Hindlimb muscle (tissue), 1 donor: ENCODE measurements at places on chromosomes 2 and 18. TPM values are rescaled to one million over a fixed set of nuclear protein-coding genes. Genes with fewer than 3 reads are reported as not detected.

DNA sequence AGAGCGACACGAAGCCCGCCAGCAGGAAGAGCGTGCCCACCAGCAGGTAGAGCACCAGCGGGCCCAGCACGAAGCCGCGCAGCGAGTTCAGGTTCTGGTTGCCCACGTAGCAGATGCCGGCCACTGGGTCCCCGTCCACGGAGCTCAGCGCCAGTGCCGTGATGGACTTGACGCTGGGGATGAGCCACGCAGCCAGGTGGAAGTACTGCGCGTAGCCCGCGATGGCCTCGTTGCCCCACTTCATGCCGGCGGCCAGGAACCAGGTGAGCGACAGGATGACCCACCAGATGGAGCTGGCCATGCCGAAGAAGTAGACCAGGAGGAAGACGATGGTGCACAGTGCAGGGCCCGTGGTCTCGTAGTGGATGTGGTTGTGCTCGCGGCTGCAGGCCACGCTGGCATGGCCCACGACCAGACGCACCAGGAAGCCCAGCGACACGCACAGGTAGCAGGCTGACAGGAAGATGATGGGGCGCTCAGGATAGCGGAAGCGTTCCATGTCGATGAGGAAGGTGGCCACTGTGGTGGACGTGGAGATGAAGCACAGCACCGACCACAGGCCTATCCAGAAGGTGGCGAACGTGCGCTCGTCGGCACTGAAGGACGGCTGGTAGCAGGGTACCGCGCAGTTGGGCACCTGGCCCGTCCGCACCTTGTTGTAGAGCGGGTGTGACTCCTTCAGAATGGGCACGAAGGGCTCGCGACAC is 2.1 kb downstream of the FZD5 start:
- DNase-seq = no peak

DNA sequence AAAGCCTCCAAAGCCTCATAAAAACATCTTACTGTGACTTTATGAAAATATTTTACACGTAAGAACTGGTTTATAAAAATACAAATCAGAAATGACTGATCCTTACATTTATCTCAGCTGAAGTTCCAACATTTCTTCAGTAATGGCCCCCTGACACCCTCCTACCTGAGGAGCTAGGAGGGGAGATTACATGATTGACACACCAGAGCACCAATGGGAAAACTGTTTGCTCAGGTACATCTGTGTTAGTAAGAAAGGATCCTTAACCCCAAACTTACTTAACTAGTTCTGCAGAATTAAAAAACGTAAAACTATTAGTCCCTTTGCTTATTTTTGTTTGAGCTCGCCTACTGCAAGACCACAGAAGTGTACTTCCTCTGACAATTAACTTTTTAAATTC is 27.0 kb downstream of the ENOSF1 start:
- no peak for DNase-seq

- no peak for DNase-seq
These were observed 28.8 kb downstream of the CAVIN2 start for GRCh38 chr2:191818133-191818532.

The RSAD2 gene
- 4.1 TPM for polyA plus RNA-seq

DNA sequence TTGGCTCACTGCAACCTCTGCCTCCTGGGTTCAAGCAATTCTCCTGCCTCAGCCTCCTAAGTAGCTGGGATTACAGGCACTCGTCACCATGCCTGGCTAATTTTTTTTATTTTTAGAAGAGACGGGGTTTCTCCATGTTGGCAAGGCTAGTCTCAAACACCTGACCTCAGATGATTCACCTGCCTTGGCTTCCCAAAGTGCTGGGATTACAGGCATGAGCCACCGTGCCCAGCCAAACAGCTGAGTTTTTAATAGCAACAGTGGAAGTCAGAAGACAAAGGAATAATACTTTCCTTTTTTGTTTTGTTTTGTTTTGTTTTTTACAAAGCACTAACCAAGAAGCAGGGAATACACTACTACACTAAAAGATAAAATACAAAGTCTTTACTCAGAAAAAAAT is 16.9 kb downstream of the GPR75 start:
- DNase-seq = no peak

GRCh38 chr2:122011493-122012270 is 256.2 kb downstream of the TSN start:
- DNase-seq = no peak

The CEP192 gene
- polyA plus RNA-seq = 22.0 TPM
